ENCODE measurements at places on chromosomes 11 and 22.

- no peak for DNase-seq
These were observed 198.3 kb downstream of the CASP12 start for GRCh38 chr11:104699981-104700380.

GRCh38 chr11:119371778-119372182 lies 9.7 kb downstream of the USP2 start:
- DNase-seq, result no peak

DNA sequence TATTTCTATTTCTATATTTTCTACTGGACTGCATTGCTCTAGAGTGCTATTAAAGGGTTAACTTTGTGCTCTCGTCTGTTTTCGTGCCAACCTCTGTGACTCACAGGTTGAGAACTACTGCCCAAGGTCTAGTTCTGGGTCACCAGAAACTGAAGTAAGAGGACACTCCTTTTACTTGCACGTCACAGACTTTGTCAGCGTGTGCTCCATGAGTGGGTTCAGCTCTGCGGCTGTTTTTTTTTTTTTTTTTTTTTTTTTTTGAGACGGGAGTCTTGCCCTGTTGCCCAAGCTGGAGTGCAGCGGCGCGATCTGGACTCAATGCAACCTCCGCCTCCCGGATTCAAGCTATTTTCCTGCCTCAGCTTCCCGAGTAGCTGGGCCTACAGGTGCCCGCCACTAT lies 49.8 kb downstream of the CLMP start:
- DNase-seq, result no peak

DNA sequence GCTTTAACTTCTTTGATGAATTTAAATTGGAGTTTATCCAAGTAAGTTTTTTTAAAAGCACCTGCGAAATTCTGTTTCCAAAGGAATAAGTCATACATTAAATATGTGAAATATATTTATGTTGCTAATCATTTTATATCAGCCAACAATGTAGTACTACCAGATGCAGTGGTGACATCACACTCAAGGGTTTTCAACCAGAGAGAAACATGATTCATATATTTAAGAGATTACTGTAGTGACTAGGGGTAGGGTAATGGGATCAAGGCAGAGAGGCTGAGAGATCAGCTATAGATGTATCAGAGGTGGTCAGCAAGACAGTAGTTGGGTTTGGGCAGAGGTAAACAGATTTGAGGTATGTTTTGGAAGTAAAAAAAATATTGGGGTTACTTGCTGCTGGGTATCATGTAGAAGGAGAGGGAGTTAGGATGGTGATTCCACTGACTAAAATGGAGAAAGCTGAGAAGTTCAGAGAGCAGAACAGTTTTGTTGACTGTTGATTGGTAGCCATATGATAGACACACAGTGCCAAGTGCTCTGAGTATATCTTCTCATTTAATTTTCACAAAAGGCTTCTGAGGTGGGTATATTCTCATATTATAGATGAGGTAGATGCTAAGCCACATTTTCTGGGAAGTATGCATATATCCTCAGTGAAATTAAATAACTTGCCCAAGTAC lies 39.4 kb downstream of the CEP57 start:
- no peak for DNase-seq

DNA sequence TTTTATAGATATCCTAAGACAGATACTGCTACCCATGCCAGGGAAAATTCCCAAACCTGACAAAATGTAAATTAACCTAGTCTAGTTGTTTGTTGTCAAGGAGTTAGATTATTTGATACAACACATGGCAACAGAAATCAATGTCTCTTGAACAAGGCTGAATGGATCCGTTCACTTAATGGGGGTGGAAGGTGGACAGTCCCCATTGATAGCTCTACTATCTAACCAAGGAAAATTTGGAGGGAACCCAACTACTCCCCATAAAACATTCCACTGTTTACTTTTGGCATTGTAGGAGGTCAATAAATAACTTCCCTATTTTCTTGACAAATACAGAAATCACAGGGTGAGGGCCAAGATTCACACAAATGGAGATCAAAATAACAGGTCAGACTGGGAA lies 117.9 kb upstream of the GRIA4 start:
- no peak for DNase-seq

- DNase-seq, result no peak
These were observed 11.3 kb upstream of the P2RY2 start for GRCh38 chr11:73206801-73207200.

- no peak for DNase-seq
These were observed 681.4 kb upstream of the TENM4 start for GRCh38 chr11:80122211-80122610.

DNA sequence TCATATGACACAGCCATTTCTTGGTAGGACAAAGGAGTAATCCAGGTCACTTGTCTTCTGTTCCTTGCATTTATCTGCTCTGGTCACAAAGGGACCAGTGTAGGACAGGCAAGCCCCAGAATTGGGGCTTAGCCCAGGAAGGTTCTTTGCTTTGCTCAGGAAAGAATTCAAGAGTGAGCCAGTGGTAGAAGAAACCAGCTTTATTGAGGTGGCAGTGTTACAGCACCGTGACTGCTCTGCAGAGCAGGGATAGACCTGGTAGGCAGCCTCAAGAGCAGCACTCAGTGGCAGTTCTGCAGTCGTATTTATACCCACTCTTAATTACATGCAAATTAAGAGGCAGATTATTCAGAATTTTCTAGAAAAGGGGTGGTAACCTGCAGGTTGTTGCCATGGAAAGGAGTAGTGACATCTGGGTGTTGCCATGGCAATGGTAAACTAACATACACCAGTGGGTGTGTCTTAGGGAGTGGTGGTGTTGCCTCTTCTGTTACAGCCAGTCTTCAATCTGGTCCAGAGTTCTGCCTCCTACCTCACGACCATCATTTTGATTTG lies 84.9 kb upstream of the RAB1B start:
- no peak for DNase-seq

DNA sequence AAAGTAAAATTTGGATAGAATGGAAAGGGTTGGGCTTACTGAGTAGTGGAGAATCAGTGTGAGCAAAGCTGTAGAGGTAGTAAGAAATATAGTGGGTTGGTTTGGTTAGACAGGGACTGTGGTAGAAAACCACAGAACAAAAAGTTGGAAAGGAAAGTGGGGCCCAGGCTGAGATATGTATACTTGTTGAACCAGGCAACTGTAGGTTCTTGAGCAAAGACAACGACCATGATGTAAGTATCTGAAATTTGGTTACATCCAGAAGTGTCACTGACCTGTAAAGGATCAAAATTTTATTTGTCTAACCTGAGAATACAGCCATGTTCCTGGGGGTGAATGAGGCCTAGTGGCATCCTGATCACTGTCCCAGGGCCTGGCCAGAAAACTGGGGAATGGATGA lies 114.1 kb downstream of the STIM1 start:
- DNase-seq, result no peak

DNA sequence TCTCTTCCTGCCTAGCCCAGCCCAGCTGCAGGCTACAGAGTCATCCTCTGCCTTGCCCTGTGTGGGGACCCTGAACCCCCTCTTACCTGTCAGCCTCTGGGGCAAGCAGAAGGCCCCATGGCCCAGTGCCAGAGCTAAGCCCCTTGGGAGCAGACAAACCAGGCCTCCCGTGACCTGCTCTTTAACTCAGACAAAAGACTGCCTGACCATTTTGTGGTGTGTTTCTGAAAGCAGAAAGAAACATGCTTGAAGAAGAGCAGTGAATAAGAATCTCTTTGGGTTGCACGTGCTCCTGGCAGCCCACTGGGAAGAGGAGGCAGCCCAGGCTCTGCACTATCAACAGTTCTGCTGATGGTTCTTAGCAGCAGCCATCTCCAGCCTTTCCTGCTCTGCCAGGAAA lies 118.6 kb downstream of the GRIK4 start:
- DNase-seq, result no peak

DNA sequence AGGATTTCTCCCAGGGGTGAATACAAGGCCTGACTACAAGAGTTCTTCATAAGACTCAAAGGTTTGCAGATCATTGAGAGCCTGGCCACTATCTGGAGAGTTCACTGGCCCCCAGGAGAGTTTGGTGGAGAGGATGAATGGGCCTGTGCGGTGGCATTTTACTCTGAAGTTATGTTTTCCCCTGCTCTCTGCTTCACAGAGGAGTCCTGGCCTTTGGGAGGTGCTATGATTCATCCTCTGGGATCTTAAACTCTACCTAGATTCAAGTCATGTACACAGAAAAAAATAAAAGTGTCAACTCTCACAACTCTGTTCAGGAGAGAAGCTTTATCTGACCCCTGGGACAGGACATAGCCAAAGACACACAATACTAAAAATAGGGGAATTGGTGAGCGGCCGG lies 159.1 kb upstream of the CARD18 start:
- no peak for DNase-seq

DNA sequence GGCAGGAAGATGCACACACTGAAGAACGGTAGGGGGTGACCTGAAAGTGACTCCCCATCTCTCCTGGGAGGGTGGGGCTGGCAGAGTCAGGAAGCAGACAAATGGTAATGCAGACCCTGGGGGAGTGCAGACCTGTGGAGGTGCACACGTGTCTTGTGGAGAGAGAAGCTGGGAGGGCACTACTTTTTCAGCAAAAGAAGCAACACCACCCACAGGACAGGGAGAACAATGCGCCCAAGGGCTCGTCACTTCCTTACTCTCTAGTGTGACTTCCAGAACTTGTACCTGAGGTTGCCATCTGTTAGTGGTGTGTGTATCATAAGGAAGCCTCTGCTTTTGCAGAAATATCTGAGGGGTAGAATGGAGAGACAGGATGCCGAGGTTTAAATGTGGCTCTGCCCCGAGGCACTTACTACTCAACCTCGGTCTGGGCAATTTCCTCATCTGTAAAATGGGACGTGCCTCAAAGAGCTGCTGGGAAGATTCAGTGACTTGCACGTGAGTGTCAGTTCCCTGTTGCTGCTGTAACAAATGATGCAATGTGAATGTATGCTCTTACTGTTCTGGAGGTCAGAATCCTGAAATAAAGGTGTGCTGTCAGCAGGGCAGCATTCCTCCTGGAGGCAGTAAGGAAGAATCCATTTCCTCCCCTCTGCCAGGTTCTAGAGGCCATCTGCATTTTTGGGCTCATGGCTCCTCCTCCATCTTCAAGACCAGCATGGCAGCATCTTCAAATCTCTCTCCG lies 323.4 kb downstream of the SHANK2 start:
- no peak for DNase-seq

DNA sequence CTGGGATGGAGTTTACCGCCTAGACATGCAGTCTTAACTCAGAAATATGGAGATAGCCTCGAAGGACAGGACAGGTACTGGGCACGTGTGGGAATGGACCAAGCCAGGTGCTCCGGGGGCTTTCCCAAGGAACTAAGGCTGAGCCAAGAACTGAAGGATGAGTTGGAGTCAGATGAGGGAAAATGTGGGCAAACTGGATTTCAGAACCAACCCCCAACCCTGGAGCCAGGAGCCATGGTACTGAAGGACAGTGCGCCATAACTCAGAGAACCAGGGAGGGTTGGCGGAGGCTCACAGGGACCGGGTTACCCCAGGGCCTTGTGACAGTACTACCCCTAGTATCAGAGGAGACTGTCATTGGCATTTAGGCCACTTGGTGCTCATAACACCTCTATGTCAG lies 2.5 kb upstream of the MIF start:
- DNase-seq, result no peak

GRCh38 chr22:21657020-21657359 lies 8.8 kb upstream of the PPIL2 start:
- DNase-seq, result no peak

DNA sequence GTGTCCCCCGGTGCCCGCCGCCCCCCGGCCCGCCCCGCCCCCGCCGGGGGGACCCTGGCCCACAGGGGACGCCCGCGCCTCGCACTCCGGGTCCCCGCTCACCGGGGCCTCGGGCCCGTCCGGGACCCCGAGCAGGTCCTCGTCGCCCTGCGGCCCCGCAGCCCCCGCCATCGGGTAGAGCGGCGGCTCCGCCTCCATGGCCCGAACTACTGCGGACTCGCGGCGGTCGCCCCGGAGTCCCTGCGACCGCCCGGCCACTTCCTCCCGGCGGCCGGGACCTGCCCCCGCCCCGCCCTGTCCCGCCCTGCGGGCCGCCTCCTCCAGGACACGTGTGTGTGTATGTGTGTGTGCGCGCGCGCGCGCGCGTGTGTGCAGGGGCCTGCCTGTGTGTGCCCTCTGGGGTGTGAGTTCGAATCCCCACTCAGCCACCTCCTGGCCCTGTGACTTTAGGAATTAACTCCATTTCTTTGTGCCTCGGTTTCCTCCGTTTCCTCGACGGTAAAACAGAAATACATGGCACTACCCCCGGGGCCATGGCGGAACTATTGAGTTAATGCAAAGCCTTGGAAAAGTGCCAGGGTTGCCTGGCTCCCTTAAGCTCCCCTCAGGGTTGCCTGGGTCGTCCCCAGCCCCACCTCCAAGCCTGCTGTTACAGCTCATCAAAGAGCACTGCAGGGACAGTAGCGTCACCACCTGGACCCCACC lies at the start of gene UNC93B1:
Gene UNC93B1 (minus strand): TSS at position 252 of the 705 bp plus-strand sequence. CDS start 54 bp downstream, at position 198.
- peak; percentile 82 for DNase-seq

DNA sequence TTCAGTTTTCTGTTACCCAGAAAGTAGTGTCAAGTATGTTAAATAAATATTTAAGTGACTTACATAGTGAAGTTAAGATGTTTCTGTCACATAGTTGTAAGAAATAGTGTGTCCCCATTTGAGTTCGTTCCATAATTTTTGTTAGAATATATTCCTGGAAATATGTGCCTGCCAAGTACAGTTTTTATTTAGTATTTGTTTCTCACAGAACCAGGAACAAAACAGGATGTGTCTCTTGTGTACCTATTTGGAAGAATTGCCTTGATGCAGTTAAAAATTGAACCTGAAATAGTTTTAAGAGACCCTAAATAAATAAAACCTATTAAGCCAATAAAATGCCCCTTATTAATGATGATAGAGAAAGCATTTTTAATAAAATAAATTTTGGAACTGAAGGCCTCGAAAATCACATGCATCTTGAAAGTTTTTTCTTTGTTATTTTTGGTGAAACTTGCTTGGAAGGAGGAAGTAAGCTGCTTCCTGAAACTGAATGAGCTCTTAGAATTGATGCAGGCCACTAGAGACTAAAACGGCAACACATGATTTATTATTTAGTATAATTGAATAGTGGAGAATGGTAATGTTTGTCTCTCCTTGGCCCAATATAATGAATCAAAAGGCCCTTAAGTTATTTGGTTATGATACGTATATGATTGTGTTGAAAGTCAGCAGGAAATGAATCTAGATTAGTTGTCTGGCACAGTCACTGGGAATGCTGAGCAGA lies 55.9 kb downstream of the SWAP70 start:
- no peak for DNase-seq

DNA sequence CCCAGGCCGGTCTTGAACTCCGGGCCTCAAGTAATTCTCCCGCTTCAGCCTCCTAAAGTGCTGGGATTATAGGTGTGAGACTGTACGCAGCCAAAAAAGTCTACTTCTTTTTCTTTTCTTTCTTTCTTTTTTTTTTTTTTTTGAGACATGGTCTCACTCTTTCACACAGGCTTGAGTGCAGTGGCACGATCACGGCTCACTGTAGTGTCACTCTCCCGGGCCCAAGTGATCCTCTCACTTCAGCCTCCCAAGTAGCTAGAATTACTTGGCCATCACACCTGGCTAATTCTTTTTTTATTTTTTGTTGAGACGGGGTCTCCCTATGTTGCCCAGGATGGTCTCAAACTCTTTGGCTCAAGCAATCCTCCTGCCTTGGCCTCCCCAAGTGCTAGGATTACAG lies 3.6 kb upstream of the UBE2L3 start:
- no peak for DNase-seq

Data from liver (tissue), 10 donors.